Progenitor cell of endocrine pancreas (in vitro differentiated cells): ENCODE measurements at places on chromosomes 1 and 21. TPM values are rescaled to one million over a fixed set of nuclear protein-coding genes. Genes with fewer than 3 reads are reported as not detected.

DNA sequence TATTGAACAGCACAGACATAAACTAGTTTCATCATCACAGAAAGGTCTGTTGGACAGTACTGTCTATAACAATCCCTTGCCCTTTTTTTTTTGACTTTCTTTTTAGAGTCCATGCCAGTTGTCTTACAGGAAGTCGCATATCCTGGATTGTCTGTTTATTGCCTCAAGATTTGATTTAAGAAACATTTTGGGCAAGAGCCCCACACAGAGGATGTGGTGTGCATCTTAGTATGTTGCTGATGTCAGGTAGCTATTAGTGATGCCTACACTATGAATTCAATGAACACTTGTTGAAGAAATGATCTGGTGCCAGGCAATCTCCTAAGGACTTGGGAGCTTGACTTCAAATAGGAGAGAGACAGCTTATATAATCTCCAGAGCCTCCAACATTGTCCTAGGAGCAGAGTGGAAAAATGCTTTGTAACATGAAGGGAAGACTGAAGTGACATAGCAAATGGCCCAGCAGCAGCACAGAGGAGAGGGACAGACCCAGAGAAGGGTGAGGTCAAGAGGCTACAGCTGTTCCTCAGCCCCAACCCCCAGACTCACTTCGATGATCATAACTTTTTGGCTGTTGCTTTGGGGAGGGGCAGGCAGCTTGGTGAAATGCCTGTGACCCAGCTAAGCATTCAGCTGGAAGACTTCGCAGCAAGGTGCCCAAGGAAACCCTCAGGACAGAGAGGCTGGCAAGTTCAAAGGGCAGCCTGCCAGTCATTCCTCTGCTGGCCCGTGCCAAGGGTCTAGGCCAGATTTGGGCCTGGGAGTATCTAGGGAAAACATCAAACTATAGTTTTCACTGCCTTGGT, 7.5 kb upstream of the RAB29 start:
- H3K4me3 ChIP-seq = no peak overlapping the region
- no peak overlapping the region for H3K27ac ChIP-seq
- no peak for DNase-seq

DNA sequence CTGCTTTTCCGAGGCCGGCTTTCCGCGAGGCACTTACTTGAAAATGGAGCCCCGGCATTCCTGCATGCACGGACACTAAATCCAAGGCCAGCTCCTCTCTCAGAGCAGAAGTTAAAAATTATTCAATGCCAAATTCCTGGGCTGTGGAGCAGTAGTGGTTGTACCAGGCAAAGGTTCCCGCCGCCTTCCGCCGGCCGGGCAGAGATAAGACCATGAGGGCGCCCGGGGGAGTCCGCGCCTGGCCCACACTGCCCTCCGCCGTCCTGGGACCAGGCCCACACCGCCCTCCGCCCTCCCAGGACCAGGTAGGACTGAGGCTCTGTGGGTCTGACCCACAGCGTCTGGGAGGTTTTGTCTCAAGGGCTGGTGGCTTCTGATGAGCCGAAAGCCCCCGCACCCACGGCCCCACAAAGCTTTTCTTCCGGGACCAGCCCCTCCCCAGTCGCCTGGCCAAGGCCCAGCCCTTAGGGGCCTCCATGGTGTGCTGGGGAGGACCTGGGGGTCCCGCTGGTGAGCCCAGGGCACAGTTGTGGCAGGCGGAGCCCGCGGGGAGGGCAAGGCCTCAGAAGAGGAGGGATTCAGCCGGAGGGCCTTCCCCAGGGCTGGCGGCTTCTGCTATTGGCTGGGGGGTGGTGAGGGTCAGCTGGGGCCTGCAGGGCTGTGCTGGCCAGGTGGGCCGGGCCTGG, 12.7 kb upstream of the C1orf159 start:
- no peak for DNase-seq
- H3K27me3 ChIP-seq = peaks cover 6% of the 10 kb centered on the region
- H3K4me3 ChIP-seq = no peak overlapping the region
- H3K4me1 ChIP-seq = peaks cover 45% of the 10 kb centered on the region

The PEAR1 gene
- 0.20 TPM in 1 of 2 replicates, not detected in the other for total RNA-seq

- no peak overlapping the region for H3K27ac ChIP-seq
- peaks cover 2% of the 10 kb centered on the region for H3K4me1 ChIP-seq
- H3K4me3 ChIP-seq = no peak overlapping the region
- H3K36me3 ChIP-seq = no peaks in the 10 kb centered on the region
- no peak for DNase-seq
- peaks cover 35% of the 10 kb centered on the region for H3K27me3 ChIP-seq
Observed at GRCh38 chr1:36653850-36654249, 171.1 kb upstream of the CSF3R start.

DNA sequence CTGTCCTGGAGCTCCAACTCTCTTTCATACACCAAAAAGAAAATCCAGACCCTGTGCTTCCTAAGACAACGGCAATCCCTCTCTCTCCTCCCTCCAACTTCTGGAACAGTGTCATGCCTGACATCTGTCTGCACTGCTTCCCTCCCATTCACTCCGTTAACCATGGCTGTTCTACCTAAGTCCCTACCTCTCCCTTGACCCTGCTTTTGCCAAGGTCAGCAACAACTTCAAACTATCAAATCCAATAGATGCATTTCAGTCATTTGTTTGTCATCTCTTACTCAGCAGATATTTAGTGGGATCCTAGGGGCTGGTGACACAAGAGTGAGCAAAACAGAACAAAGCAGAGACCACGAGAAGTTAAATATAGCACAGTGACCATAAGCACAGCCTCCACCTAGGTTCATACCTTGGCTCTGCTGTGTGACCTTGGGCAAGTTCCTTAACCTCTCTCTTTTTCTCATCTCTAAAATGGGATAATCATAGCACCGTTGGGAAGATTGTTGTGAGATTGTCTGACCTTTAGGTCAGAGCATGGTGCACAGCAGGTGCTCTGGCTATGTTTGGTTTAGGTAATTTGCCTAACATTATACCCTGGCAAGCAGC, 88.9 kb downstream of the TMEM53 start:
- peaks cover 32% of the 10 kb centered on the region for H3K27me3 ChIP-seq
- no peak overlapping the region for H3K27ac ChIP-seq
- no peak for DNase-seq
- no peak overlapping the region for H3K4me3 ChIP-seq
- H3K36me3 ChIP-seq = no peaks in the 10 kb centered on the region
- H3K4me1 ChIP-seq = peaks cover 4% of the 10 kb centered on the region

The USH2A gene
- total RNA-seq = 0.55 and 0.78 TPM in 2 replicates

The SELP gene
- total RNA-seq = not detected in 2 replicates

The DEPDC1 gene
- total RNA-seq = 10.3 and 12.4 TPM in 2 replicates

GRCh38 chr1:118136187-118136941, 48.7 kb downstream of the SPAG17 start:
- no peaks in the 10 kb centered on the region for H3K36me3 ChIP-seq
- DNase-seq = no peak
- H3K4me1 ChIP-seq = no peaks in the 10 kb centered on the region

GRCh38 chr1:180952657-180953013, 39.9 kb downstream of the KIAA1614 start:
- peaks cover 11% of the 10 kb centered on the region for H3K36me3 ChIP-seq
- H3K4me3 ChIP-seq = no peak overlapping the region

- H3K36me3 ChIP-seq = no peaks in the 10 kb centered on the region
- no peaks in the 10 kb centered on the region for H3K27me3 ChIP-seq
- no peak for DNase-seq
Observed at GRCh38 chr21:33386222-33386784, 16.9 kb upstream of the IFNGR2 start.

DNA sequence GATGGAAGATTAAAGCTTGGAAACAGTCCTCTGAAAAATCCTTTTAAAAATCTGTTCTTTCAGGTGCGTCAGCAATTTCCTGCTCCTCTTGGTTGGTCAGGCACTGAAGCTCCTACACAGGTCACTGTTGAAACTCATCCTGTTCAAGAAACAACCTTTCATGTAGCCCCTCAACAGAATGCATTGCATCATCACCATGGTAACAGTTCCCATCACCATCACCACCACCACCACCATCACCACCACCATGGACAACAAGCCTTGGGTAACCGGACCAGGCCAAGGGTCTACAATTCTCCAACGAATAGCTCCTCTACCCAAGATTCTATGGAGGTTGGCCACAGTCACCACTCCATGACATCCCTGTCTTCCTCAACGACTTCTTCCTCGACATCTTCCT, 145.3 kb downstream of the DYRK1A start:
- no peaks in the 10 kb centered on the region for H3K27me3 ChIP-seq
- no peak overlapping the region for H3K4me3 ChIP-seq
- H3K27ac ChIP-seq = peak overlapping the region; percentile 29
- peaks cover 35% of the 10 kb centered on the region for H3K36me3 ChIP-seq
- DNase-seq = no peak
- peaks cover 7% of the 10 kb centered on the region for H3K4me1 ChIP-seq

DNA sequence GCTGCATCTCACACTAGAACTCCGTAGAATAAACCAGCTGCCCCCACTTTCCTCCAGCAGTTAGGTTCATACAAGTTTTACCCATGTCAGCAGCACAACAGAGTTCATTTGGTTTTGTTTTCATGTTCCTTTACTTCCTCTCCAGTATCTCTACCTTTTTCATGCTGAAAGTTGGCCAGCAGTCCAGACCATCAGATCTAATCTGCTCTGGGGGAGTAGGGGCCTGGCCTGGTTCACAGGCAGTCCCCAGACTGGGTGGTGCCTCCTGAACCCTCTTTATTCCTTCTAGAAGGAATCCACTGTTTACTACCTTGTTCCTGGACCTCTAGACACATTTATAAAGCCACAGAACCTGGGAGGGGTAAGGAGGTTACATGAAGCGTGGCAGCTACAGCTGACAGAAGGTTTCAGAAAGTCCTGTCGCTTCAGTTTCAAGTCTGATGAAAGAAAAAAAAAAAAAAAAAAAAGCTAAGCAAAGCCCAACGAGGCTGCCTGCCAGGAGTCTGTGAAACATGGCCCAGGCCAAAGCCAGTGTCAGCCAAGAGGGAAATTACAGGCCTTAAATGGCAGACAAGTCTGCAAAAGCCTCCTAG, 184.6 kb upstream of the JUN start:
- H3K27me3 ChIP-seq = peaks cover 10% of the 10 kb centered on the region
- H3K4me1 ChIP-seq = peaks cover 2% of the 10 kb centered on the region
- no peak overlapping the region for H3K4me3 ChIP-seq
- H3K36me3 ChIP-seq = no peaks in the 10 kb centered on the region
- H3K27ac ChIP-seq = no peak overlapping the region
- no peak for DNase-seq

- no peak overlapping the region for H3K27ac ChIP-seq
- peaks cover 25% of the 10 kb centered on the region for H3K27me3 ChIP-seq
- H3K36me3 ChIP-seq = no peaks in the 10 kb centered on the region
Observed at GRCh38 chr1:37726751-37727585, 34.7 kb downstream of the CDCA8 start.

DNA sequence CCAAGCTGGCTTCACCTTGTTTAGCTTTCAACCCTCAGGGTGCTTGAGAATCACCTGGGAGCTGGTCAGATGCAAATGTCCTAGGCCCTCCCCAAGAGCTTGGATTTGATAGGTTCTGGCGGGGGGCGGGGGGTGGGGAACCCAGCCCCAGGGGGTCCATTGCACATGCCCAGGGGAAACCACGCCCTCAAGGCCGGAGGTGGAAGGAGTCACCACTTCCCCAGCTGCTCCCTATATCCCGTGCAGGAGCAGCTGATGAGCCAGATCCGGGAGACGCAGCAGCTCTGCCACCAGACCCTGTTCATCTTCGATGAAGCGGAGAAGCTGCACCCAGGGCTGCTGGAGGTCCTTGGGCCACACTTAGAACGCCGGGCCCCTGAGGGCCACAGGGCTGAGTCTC, 5.8 kb downstream of the TOR3A start:
- peaks cover 11% of the 10 kb centered on the region for H3K36me3 ChIP-seq
- peak overlapping the region; percentile 80 for H3K27ac ChIP-seq
- H3K4me3 ChIP-seq = peak overlapping the region; percentile 69
- peaks cover 17% of the 10 kb centered on the region for H3K4me1 ChIP-seq
- H3K27me3 ChIP-seq = no peaks in the 10 kb centered on the region

DNA sequence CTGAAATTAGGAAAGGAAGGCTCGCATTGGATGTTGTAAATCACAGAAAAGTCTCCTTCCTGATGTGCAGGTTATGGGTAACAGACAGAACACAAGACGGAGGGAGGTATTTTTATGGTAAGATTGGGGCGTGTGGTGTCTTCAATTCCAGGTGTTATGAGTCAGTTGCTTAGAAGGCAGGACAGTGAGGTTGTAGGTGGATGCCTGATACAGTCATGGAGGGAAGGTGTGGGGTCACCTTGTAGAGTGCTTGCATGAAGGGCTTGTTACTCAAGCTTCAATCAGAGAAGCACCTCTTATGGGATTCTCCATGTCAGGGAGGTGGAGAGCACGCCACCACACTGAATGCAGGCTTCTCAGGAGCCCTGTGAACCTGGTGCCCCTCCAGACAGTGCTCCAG, 63.1 kb downstream of the C1orf21 start:
- no peak overlapping the region for H3K27ac ChIP-seq
- no peaks in the 10 kb centered on the region for H3K27me3 ChIP-seq
- DNase-seq = no peak
- H3K4me1 ChIP-seq = no peaks in the 10 kb centered on the region

The E2F2 gene
- total RNA-seq = 7.8 and 9.7 TPM in 2 replicates

The PDZK1IP1 gene
- total RNA-seq = not detected in 2 replicates

DNA sequence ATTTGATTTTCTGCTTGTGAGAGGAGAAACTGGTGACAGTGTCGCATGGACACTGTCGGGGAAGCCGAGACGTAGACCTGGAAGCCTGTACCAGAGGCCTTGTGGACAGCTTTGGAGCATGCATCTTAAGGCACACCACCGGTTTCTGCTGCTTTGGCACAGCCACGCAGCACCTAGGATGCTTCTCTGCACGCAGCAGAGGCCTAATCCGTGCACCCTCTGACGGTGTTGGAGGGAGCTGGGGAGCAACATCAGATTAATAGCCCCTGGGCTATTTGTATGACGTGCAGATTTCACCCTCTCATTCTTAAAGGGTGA, 30.3 kb downstream of the TEX35 start:
- peak overlapping the region; percentile 94 for H3K27ac ChIP-seq
- H3K27me3 ChIP-seq = peaks cover 3% of the 10 kb centered on the region

- H3K27me3 ChIP-seq = no peaks in the 10 kb centered on the region
- DNase-seq = no peak
- H3K27ac ChIP-seq = no peak overlapping the region
- H3K36me3 ChIP-seq = no peaks in the 10 kb centered on the region
- H3K4me1 ChIP-seq = peaks cover 56% of the 10 kb centered on the region
Observed at GRCh38 chr1:56570924-56571372, 8.4 kb downstream of the PLPP3 start.

The CHI3L1 gene
- not detected in 2 replicates for total RNA-seq

- H3K36me3 ChIP-seq = no peaks in the 10 kb centered on the region
- peaks cover 4% of the 10 kb centered on the region for H3K27me3 ChIP-seq
- peaks cover 10% of the 10 kb centered on the region for H3K4me1 ChIP-seq
Observed at GRCh38 chr1:160625725-160626498, 20.9 kb downstream of the SLAMF1 start.

The SYT11 gene
- total RNA-seq = 1.7 and 2.0 TPM in 2 replicates
